ENCODE measurements at places on chromosomes 4 and X.

DNA sequence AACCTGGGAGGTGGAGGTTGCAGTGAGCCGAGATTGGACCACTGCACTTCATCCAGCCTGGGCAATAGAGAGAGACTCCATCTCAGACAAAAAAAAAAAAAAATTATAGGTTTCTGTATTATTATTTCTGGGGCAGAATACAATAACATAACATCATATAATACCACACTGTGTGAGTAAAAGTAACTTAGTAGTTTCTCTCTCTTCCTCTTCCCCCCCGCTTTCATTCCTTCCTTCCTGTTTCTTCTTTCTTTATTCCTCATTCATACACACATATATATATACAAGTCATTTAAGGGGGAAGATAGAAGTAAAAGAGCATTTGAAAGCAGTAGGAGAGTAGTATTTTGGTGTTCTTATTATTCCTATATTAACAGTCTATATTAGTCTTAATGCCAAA lies 55.9 kb upstream of the FHDC1 start:
- no peak for DNase-seq

DNA sequence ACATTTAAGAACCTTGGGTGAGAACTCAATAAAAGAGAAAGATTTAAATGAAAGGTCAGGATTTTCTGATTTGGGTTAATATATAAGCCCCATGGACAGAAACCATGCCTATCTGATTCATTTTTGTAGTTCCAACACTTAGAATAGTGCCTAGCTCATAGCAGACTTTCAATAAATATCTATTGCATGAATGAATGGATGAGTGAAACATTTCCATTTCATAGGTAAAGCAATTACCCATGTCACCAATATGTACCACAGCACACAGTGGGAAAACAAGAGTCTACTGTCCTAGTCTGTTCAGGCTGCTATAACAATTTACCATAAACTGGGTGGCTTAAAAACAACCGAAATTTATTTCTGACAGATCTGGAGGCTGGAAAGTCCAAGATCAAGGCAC lies 63.9 kb upstream of the PTPN13 start:
- DNase-seq, result no peak

- peak; percentile 57 for DNase-seq
Observed at GRCh38 chr4:6199422-6199921, 877 bp downstream of the JAKMIP1 start.

- DNase-seq, result no peak
Observed at GRCh38 chrX:86714441-86714840, 566.2 kb downstream of the DACH2 start.

GRCh38 chr4:75741027-75741426 lies 16.6 kb downstream of the USO1 start:
- no peak for DNase-seq

DNA sequence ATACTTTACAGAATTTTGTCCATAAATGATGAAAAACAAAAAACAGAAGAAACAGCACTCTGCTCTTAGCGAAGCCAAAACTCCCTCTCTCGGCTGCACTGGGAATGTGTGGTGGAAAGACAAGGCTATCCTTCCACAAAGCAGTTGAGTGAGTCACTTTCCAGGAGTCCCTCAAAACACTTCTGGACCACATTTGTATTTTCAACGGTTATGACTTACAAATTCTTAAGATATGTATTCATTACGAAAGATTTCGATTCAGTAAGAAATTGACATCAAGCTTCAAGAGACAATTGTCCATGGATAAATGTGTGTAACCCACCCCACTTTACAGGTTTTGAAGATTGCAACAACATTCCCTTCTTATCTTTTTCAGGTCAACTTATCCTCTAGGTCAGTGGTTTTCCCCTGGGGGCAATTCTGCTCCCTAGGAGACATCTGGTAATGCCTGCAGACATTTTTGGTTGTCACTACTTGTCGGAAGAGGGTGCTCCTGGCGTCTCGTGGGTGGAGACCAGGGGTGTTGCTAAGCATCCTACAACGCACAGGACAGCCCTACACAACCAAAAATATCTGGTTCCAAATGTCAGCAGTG lies 66.7 kb upstream of the MTNR1A start:
- DNase-seq, result no peak

- no peak for DNase-seq
Observed at GRCh38 chrX:10926891-10927290, 184.2 kb upstream of the HCCS start.

- no peak for DNase-seq
Observed at GRCh38 chrX:97639526-97639925, 755.8 kb downstream of the RPA4 start.

GRCh38 chrX:44506678-44507077 lies 36.0 kb downstream of the FUNDC1 start:
- no peak for DNase-seq

DNA sequence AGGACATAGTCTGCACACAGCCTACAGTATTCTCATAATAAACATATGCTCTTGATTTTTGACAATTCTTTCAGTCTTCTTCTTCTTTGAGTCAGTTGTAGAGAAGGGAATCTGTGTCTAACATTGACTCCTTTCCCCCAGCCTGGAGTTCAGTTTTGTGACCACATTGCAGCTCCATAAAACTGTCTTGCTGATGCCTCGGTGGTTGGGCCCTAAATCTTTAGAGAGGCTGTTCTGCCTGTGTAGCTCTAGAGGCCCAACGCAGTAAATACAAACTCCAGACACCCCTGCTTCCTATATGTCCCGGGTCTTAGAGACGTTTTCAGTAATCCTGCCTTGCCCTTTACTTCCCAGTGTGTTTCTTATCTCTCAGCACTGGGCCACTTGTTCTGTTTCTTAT lies 639.5 kb upstream of the AADAT start:
- no peak for DNase-seq

DNA sequence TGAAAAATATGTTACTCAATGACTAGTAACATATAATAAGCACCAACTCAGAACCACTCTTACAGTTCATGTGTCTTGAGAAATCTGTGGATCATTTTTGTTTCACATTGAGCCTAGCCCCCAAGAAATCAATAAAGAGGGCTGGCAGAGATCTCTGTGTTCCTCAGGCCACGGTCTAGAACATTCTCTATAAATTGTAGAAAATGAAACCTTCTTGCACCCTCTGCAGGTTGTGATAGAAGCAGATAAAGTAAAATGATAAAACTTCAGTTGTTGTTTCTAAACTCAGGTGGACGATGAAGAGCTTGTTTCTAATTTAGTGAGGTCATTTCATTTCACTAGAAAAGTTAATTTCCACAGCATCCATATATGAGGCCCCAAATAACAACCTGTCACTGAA lies 182.7 kb downstream of the KIT start:
- DNase-seq, result no peak

- no peak for DNase-seq
Observed at GRCh38 chr4:6137027-6137746, 63.2 kb downstream of the JAKMIP1 start.

- no peak for DNase-seq
Observed at GRCh38 chrX:87409113-87409841, 108.3 kb upstream of the KLHL4 start.

- no peak for DNase-seq
Observed at GRCh38 chr4:42417550-42417949, 20.3 kb downstream of the SHISA3 start.

GRCh38 chrX:129115104-129115503 lies 408.2 kb downstream of the SMARCA1 start:
- peak; percentile 21 for DNase-seq

GRCh38 chr4:29596228-29596627 lies 1123.9 kb upstream of the PCDH7 start:
- DNase-seq, result no peak

GRCh38 chr4:53908661-53909078 lies 155.7 kb downstream of the CHIC2 start:
- peak; percentile 78 for DNase-seq

GRCh38 chr4:119011607-119011988 lies 122.9 kb downstream of the SYNPO2 start:
- DNase-seq, result no peak

DNA sequence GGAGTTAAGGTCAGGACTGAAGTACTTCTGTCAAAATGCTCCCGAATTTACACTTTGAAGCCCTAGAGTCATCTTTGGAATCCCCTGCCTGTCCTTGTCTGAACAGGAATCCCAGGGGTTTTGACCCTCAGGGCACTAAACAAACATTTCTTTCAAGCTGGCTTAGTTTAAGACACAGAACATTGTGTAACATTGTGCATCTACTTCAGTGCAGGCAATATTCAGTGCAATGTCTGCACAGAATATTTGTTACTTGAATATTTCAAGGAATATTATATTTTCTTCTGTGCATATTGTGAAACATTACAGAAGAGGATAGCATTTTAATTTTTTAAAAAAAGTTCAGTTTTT lies 763.4 kb downstream of the PCDH18 start:
- DNase-seq, result no peak

GRCh38 chr4:74159143-74159709 lies 1.3 kb downstream of the MTHFD2L start:
- no peak for DNase-seq

DNA sequence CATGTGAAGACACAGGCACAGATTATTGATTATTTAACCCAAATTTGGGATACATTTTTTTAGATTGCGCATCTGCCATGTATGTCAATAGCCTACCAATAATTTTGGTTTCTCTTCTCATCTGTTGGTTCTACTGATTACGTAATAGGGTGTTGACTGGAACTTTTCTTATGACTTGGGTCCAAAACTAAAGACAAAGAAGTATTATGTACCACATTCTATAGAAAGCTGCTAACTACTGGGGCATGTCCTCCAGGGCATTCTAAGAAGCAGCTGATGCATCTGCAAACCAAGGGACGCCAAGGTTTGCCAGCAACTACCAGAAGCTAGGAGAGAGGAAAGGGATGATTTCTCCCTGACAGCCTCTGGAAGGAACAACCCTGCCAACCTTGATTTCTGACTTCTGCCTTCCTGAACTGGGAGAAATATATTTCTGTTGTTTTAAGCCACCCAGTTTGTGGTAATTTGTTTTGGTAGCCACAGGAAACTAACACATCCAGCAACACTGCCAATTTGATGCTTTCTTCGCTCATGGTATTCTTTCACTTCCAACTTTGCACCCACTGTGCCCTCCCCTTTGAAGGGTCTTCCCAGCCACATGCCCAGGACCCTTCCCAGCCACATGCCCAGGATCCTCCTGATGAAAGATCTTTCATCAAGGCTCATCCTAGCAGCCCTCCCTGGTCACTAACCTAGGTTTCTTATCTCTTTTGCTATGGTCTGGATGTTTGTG lies 15.9 kb upstream of the TLR1 start:
- DNase-seq, result no peak

GRCh38 chr4:30720661-30721184 lies 554 bp downstream of the PCDH7 start:
- DNase-seq, result no peak

- DNase-seq, result no peak
Observed at GRCh38 chr4:161517941-161518340, 645.9 kb downstream of the FSTL5 start.

- no peak for DNase-seq
Observed at GRCh38 chr4:3198906-3199305, 50.1 kb upstream of the MSANTD1 start.

GRCh38 chr4:135277980-135278315 lies 1076.4 kb upstream of the PABPC4L start:
- DNase-seq, result no peak

DNA sequence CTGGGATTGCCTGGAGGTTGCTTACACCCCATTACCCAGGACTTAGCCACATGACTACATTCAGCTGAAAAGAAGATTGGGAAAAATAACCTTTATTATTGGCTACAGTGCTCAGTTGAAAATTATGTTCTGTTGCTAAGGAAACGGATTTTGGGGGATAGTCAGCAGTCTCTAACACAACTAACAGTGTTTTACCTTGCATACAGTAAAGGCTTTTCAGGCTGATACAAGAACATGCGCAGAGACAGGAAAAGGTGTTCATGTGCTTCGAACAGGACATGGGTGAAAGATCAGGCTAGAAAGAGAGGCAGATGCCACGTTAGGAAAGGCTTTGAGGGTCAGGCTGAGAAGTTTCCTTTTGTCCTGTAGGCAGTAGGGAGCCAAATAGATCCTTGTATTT lies 14.8 kb upstream of the RHOH start:
- no peak for DNase-seq

- DNase-seq, result no peak
Observed at GRCh38 chrX:74890676-74891430, 34.4 kb downstream of the NEXMIF start.

DNA sequence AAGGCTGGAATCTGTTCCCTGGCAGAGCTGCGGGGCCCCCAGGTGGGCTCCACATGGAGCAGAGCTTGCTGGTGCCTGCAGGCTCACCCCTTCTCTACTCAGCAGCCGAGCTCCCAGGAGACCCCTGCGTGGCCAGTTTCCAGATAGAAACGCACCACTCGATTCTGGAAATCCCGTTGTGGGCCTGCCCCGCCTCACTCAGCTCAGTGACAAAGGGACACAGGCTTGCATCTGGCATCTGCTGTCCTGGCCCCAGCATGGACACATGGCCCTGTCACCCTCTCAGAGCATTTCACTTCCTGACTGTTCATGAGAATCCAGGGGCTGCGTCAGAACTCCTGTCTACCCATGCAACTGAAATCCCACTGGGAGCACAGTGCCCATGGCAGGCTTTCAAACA lies 20.5 kb upstream of the C4orf50 start:
- no peak for DNase-seq

DNA sequence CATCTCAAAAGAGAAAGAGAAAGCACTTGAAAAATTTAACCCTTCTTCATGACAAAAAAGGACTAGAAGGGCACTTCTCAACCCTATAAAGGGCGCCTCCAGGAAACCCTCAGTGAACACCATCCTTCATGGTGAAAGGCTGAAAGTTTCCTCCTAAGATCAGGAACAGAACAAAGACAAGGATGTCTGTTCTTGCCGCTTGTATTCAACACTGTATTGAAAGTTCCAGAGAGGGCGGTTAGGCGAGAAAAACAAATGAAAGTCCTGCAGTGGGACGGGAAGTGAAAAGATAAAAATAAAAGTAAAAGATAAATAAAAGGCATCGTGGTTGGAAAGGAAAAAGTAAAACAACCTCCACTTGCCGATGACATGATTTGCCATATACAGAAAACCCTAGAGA lies 50.9 kb downstream of the RNF212 start:
- no peak for DNase-seq

- DNase-seq, result peak; percentile 97
Observed at GRCh38 chr4:78079726-78080430, 22.8 kb downstream of the FRAS1 start.

DNA sequence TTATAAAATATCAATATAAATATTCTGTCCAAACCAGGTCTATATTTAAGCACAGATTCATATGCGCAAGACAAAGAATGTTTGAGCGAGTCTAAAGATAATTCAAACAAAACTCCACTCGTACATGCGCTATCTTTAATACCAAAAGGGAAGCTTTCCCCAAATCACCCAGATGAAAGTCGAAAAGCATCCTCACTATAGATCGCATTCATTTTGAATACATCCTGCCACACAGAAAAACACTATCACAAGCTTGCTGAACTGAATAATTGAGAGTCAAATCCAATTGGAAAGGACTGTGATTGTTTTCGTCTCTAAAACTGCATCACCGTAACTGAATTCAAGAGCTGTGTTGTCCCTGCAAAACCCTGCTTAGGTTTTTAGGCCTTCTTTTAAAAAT lies 685 bp downstream of the TASL start:
- DNase-seq, result no peak

Measured in NCI-H1417 (cell line).